ENCODE measurements at places on chromosomes 5 and 9.

DNA sequence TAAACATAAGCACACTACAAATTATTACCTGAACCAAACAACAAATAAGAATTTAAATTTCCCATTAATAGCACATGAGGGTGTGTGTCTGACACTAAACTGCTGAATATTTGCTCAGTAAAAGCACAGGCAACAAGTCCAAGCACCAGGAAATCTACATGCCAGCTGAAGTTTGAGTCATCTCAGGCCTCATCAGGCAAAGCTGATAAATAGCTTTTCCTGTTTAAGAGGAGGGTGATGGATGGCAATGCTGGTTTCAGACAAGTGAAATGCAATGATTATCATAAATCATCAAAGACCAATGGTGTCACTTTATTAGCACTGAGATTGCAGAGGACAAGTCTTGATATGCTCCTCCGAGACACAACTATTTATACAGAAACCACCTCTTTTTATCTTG lies 1668.0 kb upstream of the C9orf72 start:
- no peak for DNase-seq

DNA sequence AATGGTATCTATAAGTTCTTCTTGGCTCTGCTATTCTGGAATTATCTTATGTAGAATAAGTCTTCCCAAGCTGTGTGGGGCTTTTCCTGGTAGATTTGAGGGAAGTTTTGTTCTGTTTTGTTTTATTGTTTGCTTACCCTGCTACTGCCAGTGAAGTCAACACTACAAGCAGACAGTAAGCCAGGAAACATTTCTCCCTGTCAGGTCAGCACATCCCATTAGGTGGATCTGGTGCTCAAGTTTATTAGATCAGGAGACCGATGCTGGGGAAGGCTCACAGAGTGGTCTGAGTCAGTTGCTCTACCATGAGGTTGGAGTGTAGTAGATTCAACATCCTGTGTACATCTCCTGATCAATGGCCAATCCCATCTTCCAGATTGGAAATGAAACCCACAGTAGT lies 79.1 kb downstream of the ADRB2 start:
- DNase-seq, result no peak

- DNase-seq, result no peak
These were observed 525 bp upstream of the STPG3 start for GRCh38 chr9:137250329-137251193.

- DNase-seq, result no peak
These were observed 2.5 kb upstream of the SPATA31D1 start for GRCh38 chr9:81986051-81986450.

DNA sequence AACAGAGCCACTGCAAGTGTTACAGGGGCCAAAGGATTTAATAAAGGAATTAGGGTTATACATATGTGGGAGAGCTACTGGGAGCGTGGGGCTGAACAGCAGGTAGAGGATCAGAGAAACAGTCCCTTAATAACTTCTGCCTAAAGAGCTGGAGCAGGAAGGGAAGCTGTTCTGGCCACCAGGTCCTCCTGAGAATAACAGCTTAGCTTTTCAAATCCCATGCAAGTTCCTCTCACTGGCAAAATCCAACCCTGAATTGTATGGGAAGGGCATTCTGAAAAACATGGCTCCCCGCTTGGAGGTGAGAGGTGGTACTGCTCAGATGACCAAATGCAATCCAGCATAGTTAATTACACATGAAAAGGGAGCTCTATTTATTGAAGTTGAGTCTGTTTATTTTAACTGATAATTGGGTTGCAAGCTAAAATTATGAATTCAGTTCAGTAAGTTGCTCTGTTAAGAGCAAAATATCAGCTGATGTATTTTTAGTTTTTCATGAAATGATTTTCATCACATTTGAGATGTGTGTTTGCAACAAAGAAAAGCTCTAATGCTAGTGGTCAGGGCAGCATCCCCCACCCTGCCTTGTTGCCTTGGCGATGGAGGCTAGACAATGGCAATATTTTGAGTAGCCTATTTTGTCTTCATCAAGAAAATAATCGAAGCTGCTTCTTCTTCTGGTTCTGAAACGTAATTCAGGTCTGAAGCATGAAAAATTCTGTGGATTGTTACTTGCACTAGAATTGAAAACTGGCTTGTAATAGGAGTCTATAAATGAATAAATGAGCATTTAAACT lies 58.4 kb upstream of the SH3GL2 start:
- no peak for DNase-seq

DNA sequence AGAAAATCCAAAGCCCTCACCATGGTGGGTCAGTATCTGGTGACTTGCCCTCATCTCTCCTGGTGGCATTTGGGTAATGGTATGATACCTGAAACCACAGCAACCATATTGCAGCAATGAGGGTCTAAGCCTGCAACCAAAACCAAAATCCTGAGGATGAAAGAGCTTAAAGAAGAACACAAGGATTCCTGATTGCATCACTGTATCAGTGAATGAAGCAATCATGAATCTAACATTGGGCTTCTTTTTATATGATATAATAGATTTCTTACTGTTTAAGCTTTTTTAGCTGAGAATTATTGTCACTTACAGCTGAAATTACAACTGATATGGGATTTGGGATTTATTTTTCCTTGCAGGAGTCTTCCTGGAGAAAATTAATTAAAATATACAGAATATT lies 269.9 kb downstream of the MEF2C start:
- no peak for DNase-seq

- DNase-seq, result no peak
These were observed 146.5 kb downstream of the AOPEP start for GRCh38 chr9:94872891-94873511.

DNA sequence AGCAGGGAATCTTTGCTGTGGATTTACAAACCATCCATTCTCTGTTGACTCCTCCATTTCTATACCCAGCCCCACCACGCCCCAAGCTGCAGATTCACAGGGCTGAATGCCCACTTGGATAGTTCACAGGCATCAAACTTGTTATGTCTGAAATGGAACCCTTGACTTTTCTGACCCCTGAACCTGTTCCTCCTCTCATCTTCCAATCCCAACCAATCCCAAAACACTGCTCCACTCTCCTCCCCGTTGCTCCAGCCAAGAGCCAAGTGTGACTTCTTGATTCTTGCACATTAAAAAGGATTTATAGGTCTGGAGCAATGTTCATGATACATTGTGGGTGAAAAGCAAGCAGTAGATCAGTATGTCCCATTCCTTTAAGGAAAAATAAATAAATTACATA lies 145.6 kb downstream of the DAB2IP start:
- peak; percentile 50 for DNase-seq

- DNase-seq, result no peak
These were observed 99.0 kb downstream of the EHMT1 start for GRCh38 chr9:137717776-137718327.

DNA sequence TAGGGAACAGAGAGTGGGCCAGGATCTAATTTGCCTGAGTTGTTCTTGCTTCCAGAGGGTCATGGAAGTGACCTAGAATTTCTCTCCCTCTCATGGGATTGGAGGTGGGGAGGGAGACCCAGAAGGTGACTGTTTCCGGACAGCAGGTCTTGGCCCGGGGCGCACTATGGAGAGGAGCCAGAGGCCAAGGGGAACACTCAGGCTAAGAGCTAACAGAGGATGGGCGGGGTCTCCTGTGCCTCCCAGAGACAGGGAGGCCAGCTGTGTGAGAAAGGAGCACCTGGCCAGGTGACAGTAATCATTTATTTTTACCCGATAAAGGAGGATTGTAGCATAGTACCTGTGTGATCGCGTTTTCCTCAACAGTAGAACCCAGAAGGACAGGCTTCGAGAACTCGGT lies 50.9 kb upstream of the ANKH start:
- no peak for DNase-seq

- no peak for DNase-seq
These were observed 111.5 kb upstream of the BASP1 start for GRCh38 chr5:17105744-17106418.

DNA sequence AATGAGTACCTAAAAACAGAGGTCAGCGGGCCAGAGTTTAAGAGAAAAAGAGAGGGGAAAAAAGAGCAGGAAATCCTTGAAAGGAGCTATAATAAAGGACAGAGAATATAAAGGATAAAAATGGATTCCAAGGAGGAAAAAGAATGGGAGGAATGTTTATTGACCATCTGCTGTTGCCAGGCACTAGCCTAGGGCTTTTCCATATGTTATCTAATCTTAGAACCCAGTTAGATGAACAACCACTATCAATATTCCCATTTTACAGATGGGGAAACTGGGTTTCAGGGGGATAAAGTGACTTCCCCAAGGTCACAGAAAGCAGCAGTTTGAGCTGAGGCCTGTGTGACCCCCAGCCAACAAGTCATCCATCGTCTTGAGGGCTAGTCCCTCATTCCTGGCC lies 232.5 kb downstream of the NR3C1 start:
- no peak for DNase-seq

- no peak for DNase-seq
These were observed 376.4 kb downstream of the CTNND2 start for GRCh38 chr5:11527652-11528349.

- DNase-seq, result peak; percentile 15
These were observed 20.7 kb downstream of the NLN start for GRCh38 chr5:65742565-65743231.

- no peak for DNase-seq
These were observed at the start of gene IL33 for GRCh38 chr9:6215562-6215961. Gene IL33 (plus strand): TSS chr9:6215807. CDS start chr9:6241695, 25,888 bp downstream.

- no peak for DNase-seq
These were observed 6.2 kb downstream of the SEMA4D start for GRCh38 chr9:89491694-89492093.

DNA sequence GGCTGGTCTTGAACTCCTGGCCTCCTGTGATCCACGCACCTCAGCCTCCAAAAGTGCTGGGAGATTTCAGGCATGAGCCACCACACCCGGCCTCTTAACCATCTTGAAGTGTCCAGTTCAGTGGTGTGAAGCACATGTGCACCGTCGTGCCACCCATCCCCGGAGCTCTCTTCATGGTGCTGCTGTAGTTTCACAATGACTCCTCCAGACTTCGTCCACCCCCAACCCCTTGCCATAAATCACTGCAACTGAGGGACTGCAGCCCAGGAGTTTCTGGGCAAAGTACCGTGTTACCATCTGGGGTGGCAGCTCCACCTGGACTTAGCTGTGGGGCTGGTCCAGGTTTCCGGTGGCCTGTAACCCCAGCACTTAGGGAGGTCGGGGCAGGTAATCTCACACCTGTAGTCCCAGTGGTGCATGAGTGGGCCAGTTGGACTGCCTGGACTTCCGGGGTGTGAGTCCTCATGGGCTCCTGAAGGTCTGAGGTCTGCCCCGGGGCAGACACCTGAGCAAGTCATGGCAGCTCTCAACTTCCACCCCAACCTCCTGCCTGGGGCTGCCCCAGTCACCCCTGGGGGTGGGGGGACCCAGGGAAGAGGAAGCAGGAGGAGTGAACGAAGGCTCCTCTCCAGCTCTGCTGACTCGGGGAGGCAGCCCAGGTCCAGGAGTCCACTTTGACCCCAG lies 6.6 kb upstream of the N4BP3 start:
- DNase-seq, result no peak

DNA sequence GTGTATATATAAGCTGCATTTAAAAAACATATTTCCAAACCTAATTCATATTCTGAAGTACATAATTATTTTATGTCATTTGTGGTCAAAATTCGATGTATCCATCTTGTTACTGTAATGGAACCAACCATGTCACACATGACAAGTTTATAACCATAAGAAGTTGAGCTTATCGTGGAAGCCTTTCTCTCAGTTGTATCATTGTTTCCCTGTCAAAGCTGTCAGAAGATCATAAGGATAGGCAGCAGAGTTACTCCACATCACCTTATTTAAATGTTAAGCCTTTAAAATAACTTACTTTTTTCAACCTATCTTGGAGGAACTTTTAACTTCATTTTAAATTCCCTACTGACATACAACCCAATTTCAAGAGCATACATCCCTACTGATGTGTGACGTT lies 841.5 kb downstream of the PTPRD start:
- no peak for DNase-seq

DNA sequence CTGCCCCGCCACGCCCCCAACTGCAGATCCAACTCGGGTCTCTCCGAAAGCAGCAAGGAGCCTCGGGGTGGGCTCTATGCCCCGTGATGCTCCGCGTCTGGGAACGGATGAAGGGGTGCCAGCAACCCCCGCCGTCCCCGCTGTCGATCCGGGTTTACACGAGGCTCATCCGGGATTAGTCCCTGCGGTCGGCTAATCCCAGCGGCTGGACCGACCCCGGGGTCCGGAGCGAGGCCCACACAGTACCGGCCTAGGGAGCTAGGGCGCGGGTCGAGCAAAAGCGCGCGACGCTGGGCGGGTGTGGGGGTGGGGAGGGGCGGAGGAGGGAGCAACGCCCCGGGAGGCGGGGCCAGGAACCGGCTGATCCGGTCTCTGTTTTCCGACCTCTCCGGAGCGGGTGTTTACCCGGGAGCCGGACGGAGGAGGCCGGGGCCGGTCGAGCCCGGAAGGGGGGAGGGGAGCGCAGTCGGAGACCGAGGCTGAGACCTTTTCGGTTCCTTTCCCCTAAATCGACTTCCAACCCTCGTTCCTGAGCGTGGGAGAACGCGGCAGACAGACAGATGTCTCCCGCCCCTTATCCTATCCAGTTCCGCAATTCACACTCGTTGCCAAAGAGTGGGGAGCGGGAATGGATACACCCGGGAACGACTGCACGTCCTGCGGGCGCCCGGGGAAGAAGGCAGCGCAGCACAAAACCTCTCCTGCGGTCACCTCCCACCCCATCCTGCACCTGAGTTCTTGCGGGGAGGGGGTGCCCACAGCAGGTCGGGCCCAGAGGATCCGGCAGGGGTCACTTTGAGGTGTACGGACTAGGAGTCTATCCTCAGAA lies 28.6 kb downstream of the PCDH1 start:
- peak; percentile 80 for DNase-seq
